ENCODE measurements at places on chromosomes 2 and 18. TPM values are rescaled to one million over a fixed set of nuclear protein-coding genes. Genes with fewer than 3 reads are reported as not detected.

REEP1 gene
- total RNA-seq: 0.20 TPM

PSTPIP2 gene
- not detected for total RNA-seq

CXCR2 gene
- not detected for total RNA-seq

DNMT3A gene
- total RNA-seq: 4.9 TPM

GPR17 gene
- not detected for total RNA-seq

TMEM247 gene
- total RNA-seq: not detected

SCYGR4 gene
- total RNA-seq: not detected

COBLL1 gene
- total RNA-seq: 16.4 TPM

Data from Caki2 (cell line).